HFF-Myc (cell line): ENCODE measurements at places on chromosomes 6 and 20.
A peak's percentile ranks its signal among the peaks of the same experiment; 100 is the strongest.

DNA sequence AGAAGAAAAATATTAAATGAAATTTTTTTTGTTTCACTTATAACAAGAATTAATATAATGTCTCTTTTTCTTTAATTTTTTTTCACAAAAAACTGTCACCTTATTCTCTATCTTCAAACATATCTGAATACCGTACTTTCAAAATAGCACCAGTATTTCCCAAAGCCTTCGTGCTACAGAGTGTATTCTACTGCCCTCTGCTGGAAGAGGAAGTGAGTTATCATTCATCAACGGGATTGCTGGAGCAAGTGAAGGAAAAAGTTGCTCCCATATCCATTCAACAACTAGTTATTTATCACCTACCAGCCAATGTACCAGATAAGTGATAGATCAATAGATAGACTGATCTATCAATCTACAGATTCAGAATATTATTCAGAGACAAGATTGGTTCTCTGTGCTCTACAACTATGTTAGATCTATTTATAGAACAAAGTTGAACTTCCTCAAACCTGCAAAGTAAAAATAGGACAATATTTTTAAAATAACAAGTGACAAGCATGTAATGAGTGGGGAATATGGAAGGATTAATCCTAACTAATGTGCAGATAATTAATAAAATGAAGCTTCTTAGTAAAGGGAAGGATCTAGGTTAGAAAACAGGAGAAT is 26.7 kb upstream of the TFAP2B start:
- DNase-seq = no peak

GRCh38 chr6:113437566-113437965 is 419.6 kb upstream of the MARCKS start:
- no peak for DNase-seq

GRCh38 chr6:170080828-170081371 is 210.0 kb downstream of the DLL1 start:
- DNase-seq = no peak

DNA sequence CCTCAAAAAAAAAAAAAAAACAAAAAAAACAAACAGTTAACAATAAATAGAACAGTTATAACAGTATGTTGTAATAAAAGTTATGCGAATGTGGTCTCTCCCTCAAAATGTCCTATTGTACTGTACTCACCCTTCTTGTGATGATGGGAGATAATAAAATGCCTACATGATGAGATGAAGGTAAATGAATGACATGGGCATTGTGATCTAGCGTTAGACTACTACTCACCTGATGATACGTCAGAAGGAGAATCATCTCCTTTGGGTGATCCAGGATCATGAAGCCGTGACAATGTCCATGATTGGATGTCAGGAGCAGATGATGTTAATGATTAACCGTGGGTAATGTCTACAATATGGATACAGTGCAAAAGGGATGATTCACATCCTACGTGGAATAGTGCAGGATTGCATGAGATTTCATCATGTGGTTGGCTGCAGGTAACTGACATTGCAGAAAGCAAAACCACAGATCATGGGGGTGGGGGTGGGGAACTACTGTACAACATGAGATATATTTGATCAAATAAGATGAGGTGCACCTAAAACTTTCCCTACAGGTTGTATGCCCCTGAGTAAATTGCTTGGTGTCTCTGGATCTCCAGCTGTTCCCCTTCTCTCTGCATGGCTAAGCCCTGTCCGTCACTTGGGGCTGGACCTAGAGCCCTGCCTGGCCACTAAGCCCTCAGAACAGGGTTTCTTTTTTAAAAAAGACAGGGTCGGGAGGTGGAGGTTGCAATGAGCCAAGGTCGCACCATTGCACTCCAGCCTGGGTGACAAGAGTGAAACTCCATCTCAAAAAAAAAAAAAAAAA is 6.2 kb upstream of the RBCK1 start:
- DNase-seq = no peak

DNA sequence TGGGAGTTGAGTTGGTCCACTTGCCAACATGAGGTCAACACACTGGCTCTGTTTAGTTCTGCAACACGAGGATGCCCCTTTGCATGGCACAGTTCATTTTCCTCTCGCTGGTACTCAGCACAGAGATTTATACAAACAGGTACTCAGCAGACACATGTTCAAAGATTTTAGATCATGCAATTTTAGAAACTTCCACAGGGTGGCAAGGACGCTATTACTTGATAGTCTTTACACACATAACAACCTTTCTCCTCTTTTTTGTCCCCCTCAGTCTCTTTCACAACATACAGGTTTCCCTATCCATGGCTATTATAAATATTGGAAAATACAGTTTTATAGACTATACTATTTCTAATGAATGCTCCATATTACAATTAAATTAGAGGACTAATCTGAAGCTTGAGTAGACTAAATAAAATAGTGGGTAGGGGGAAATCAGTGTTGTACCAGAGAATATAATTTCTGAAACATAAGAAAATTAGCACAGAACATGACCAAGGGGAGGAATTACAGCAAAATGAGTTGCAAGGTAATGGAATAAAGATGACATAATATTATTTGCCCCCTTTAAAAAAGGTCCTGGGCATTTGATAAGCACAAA is 331.8 kb upstream of the BTBD3 start:
- DNase-seq = peak; percentile 10

DNA sequence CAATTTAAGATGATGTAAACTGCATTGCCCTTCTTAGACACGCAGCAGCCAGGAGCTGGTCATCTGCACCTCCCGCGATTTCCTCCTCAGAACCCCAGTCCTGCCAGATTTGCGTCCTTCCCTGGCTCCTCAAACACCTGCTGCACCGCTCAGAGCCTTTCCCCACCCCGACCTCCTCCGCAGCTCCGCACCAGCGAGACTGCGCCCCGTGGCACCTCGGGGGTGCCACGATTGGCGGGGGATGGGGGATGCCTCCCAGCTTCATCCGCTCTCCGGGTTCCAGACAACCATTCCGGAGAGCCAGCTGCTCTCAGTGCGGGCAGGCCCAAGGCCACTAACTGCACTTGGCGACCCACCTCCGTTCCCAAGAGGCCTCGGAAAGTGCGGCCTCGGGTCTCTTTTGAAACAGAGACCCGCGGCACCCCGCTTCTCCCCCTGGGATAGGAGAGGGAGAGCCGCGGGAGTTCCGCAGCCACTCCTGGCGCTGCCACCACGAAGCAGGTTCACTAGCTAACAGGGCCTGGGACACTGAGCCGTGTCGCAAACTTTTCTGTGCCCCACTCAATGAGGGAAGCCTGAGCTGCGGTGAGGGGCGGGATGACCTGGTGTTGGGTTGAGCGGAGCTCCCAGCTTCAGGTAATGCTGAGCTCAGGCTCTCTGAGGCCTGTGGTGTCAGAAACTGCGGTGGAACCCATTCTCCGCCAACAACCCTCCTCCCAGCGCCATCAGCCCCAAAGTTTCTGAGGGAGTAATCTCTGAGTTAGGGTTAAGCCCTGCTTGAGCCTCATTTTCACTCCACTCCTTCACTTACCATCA is 7.3 kb upstream of the TFAP2A start:
- DNase-seq = no peak

DNA sequence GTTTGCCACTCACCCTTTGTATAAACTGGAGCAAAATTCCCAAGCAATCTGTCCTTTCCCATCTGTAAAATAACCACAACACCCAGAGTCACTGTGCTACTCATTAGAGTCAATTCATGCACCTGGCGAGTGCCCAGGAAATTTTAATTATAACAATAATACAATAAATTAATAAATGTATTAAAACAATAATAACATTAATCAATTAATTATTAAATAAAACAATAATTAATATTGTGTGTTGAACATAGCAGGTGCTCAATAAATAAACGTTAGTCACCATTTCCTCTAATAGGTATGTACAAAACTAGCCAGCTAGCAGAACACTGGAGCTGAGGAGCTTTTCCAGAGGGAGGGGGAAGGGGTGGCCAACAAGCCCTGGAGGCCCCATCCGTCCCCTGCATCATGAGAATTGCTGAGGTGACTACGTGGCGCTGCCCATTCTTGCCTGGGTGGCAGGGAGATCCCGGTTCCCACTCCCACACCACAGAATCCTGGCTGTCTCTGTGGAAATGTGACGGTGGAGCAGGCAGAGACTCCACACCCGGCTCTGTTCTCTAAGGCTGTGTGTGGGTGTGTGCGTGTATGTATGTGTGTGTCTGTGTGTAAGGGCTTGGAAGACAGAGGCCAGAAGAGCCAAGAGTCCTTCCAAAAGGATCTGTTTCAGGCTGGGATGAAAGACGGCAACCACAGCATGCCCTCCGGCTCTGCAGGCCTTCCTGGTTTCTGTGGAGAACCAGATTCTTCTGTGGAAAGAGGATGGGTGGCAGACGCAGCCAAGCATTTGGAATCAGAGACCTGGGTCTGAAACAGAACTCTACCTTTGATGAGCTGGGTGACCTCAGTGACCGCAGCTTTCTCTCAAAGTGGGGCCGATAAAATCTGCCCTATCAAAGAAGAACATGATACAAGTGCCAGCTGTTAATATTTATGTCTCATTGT is 18.8 kb upstream of the EZR start:
- no peak for DNase-seq

DNA sequence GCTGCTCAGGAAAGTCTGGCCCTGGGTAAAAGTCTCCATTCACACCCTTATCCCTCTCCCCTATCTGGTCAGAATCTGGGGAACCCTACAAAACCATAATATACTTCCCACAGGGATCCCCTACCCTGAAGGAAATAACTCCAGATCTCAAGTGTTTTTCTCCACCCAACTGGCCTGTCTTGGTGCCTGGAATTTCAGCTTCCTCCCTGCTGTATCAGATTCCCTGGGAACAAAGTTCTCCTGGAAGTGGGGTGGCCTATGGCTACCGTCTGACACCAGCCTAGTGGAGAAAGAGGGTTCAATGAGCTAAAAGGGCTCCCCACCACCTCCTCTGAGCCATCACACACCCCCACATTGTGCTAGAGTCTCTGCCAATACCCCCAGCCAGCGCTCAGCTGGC is 15.0 kb downstream of the HSPA12B start:
- DNase-seq = no peak

- no peak for DNase-seq
Observed at GRCh38 chr20:59697068-59697467, 92.7 kb downstream of the PHACTR3 start.

DNA sequence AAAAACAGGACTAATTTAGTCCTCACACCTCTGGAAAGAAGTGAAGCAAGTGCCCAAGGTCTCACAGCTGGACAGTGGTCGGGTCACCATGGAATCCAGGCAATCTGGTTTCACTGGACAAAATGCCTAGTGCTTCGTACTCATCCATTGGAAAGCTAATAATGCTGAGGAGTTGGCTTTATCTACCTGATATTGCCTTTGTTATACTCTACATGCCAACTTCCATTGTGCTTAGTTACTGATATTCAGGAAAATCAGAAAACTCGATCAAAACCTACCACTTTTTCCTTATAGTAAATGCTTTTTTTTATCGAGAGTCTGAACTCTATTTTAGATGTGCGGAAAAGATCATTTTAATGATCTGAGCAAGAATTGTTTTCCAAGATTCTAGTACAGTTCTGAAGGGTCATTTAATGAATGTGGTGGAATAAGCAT is 966 bp downstream of the CFAP206 start:
- DNase-seq = no peak

GRCh38 chr6:89597372-89597771 is 41.2 kb downstream of the LYRM2 start:
- DNase-seq = no peak

DNA sequence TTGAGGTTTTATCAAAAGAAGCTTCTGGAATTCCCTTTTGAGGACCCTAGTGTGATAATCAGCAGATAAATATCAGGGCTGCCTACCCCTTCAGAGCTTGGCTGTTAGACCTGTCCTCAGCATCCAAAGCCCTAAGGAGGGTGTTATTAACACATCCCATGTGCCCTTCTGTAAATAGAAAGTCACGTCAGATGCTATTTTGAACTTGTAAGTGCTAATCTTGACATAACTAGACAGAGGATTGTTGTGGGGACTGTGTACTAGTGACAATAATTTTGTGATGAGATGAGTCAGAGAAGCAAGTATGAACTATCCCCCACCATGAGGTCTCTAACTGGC is 4.9 kb upstream of the LAMA4 start:
- no peak for DNase-seq

DNA sequence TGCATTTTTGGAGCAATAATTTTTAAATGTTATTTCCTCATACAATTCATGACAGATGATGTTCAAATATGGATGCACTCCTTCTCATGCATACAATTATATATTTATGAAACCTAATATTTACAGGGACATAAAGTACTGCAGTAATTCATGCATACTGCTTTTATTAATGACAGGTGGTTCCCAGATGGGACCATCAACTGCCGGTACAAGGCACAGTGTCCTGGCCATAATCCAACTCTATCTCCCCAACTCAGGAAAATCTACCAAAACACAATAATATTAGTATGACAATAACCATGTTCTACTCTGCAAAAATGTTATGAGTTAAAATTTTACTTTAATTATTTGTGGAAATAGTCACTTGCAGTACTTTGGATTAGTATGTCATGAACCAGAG is 77.8 kb downstream of the VIP start:
- DNase-seq = no peak

- no peak for DNase-seq
Observed at GRCh38 chr6:34057790-34058189, 88.1 kb downstream of the GRM4 start.

- peak; percentile 92 for DNase-seq
Observed at GRCh38 chr6:105608711-105609374, 206.0 kb upstream of the PREP start.

DNA sequence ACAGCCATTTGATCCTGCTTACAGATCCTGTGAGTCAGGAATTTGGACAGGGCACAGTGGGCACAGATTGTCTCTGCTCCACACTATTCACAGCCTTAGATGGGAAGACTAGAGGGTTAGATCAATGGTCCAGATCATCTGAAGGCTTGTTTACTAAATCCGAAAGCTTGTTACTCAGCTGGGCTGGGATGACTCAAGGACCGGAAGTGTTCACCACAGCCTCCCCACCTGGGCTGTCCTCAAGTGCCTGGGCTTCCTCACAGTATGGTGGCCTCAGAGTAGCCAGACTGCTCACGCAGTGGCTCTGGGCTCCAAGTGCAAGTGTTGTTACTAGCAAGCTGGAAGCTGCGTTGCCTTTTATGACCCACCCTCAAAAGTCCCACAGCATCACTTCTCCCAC is 75.4 kb upstream of the INSM1 start:
- no peak for DNase-seq

- no peak for DNase-seq
Observed at GRCh38 chr20:57131077-57131476, 135.4 kb downstream of the BMP7 start.

DNA sequence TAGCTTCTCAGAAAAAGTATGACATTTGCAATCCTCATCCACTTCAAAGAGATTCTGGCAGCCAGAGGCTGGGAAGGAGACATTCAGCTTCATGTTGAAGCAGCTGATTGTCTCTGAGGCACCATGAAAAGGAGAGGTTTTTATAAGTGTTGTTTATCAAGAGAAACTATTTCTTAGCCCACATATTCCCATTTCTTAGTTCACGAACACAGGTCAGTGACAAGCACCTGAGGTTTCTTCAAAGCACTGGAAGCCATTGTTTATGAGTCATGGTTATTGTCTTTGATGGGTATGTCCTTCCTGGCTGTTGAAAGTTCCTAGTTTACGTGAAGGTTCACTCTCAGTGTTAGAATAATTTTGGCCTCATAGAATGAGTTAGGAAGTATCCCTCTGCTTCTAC is 3.0 kb upstream of the DDX43 start:
- no peak for DNase-seq
